Fibroblast of villous mesenchyme (primary cell): ENCODE measurements at places on chromosomes 3 and 15. TPM values are rescaled to one million over a fixed set of nuclear protein-coding genes. Genes with fewer than 3 reads are reported as not detected.

DNA sequence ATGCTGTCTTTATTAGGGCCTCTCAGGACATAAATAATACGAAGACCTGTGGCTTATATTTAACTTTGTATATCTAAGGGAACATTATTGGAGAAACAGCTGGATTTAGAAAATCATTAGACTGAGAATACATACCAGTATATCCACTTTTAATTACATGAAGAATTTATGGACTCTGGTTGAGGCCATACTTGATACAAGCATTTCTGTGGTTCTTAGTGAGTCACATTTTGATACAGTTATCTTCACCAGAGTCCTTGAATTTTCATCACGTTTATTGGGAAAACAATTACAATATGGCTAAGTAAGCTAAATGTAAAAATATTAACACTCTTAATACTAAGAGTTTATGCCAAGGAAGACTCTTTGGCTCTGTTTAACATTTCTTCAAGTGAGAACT is 9.9 kb downstream of the KIF23 start:
- DNase-seq, result peak; percentile 40

DNA sequence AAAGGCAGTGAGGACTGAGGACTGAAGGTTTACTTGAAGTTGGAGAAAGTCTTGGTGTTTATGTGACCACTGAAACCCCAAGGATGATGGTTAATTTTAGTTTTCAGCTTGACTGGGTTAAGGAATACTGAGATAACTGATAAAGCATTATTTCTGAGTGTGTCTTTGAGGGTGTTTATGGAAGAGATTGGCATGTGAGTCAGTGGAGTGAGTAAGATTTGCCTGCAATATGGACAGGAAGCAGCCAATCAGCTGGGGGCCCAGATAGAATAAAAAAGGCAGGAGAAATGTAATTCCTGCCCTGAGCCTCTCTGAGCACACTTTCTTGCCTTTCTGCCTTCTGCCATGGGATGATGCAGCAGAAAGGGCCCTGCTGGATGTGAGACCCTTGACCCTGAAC is 92.4 kb downstream of the KBTBD8 start:
- peak; percentile 42 for DNase-seq

GRCh38 chr15:85854345-85855097 is 59.8 kb upstream of the KLHL25 start:
- DNase-seq, result peak; percentile 58

The SPESP1 gene
- 1.6 and 3.0 TPM in 2 replicates for total RNA-seq

The LRRC31 gene
- not detected in 2 replicates for total RNA-seq

DNA sequence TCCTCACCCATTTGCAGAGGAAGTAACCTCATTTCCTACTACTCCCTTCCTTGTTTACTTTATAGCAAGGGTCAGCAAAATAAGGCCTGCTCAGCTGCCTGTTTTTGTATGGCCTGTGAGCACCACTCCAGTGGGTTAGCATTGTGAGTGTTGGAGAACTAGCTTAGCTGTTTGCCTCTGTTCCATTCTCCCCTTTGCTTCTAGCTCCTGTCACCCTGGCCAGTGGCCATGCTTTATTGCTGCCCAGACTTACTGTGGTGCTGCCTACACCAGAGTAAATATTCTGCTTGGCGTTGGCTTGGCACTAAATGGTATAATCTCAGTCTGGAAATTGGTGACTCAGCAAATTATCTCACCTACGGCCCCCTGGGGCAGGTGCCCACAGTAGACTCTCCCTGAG is 8.8 kb downstream of the PDCD6IP start:
- no peak for DNase-seq
